ENCODE measurements at places on chromosomes 6 and 20.

GRCh38 chr20:1477896-1478490 lies 11.3 kb upstream of the NSFL1C start:
- DNase-seq = no peak

GRCh38 chr6:61809004-61809595 lies 476.9 kb downstream of the KHDRBS2 start:
- no peak for DNase-seq

DNA sequence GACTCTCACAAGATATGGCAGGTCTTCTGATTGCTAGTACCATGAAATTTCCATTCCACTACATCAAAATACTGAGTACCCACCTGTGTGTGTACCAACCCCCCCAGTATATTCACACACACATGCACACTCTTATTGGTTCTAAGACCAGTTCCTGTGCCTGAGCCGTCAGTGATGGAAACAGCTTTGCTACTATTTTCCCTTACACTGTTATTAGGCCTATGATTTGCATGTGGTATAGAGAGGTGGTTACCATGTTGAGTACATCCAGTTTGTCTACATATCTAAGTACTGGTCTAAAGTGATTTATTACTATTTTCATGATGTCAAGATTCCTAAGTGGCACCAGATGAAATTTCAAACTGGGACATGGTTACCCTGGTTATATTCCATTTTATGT lies 459.9 kb downstream of the BCKDHB start:
- DNase-seq = no peak

DNA sequence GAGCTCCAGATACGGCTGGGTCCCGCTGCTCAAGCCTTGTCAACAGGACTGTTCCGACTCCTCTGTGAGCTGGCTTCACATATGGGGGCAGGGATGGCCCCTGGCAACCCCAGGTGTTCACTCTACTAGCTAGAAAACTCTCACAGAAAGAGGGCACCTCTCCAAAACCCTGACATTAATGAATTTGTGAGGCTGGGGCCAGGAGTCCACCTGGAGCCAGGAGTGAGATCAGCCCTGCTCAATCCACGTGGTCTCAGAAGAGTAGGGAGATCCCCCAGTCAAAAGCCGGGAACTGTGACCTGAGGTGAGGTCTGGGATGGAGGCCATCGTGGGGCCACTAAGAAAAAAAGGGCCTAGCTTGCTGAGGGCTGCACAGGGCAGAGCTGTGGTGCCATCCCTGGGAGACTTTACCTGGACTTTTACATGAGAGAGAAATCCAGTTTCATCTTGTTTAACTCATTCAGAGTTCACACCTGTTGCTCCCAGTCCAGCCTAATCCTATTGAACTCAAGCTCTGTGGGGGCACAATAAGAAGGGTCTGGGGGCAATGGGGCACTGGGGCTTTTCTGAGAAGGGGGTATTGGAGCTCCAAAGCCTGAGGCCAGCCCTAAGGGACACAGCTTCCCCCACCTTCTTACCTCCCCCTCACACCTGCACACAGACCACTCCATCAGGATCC lies 144.3 kb upstream of the MLN start:
- no peak for DNase-seq

DNA sequence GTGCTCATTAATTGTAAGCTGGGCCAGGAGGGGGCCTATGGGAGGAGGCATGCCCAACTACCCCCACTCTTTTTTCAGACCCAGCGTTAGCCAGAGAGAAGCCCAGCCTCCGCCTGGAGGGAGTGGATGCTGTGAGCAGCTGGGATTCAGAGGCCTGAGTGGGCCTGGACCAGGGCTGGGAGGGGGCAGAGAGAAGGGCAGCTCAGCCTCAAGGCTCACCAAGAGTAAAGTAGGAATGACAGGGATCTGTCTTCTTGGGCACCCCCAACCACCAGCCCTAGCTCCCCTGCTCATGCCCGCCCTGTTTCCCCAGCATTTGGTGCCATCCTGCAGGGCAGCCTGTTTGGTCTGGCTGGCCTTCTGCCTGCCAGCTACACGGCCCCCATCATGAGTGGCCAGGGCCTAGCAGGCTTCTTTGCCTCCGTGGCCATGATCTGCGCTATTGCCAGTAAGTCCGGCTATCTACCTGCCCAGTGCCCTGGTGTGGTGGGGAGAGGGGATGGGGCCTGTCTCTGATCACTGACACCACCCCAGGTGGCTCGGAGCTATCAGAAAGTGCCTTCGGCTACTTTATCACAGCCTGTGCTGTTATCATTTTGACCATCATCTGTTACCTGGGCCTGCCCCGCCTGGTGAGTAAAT lies 6.8 kb downstream of the SLC29A1 start:
- DNase-seq = no peak

DNA sequence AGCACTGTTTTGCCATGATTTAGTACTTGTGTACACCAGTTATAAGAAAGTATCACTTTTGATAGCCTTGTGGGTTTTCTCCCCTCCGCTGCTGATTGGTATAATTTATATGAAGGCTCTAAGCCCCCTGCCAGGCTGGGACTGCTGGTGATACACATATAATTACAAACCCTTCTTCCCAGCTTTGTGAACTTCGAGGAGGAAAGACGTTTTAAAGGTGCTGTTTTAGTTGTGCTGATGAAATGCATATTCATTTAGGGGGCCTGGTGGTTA lies 246.2 kb downstream of the TAF4 start:
- no peak for DNase-seq

- DNase-seq = no peak
Measured at GRCh38 chr20:57341663-57342062, 9.4 kb upstream of the RAE1 start.

GRCh38 chr6:101443315-101443714 lies 49.8 kb downstream of the GRIK2 start:
- DNase-seq = no peak

DNA sequence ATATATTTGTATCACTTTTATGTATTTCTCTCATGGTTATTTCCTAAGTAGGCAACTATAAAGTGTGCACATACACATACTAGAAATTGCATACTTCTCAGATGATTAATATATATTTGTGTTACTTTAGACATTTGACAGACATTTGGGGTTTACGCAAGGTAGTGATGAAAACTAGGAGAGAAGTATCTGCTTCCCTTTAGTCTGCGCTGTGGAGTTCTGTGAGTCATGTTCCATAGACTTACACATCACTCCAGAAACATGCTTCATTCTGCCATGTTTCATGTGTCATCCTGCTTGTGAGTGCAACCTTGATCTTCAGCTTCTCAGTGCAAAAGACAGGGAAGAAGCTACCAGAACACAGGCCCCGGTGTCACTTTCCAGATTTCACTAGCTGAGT lies 200.7 kb upstream of the BMP2 start:
- peak; percentile 91 for DNase-seq

GRCh38 chr20:44518248-44518647 lies 3.6 kb downstream of the SERINC3 start:
- DNase-seq = no peak

GRCh38 chr20:59149678-59150504 lies 13.7 kb upstream of the ZNF831 start:
- DNase-seq = no peak

DNA sequence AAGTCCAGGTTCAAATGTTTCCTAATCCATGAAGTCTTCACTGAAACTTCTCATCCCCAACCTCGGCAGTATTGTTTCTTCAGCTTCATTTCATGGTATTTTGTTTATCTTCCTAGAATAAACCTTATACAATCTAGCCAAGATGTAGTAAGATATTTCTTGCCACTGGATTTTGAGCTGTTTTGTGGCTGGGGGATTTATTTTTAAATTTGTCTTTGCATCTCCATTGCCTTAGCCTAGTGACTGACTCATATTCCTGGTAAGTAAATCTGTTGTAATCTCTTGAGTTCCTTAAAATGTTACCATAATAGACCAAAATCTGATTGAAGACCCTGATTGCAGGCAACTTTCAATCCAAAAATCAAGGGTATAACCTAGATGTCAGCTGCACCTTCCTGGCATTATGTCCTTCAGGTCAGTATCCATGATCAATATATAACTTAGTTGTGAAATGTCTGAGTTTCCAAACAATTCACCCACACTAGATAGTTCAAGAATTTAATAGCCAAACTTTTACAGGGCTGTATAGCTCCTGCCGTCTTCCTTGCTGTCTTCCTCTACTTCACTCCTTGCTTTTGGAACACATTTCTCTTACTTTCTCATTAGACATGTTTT lies 4.7 kb upstream of the TRMT11 start:
- DNase-seq = no peak

DNA sequence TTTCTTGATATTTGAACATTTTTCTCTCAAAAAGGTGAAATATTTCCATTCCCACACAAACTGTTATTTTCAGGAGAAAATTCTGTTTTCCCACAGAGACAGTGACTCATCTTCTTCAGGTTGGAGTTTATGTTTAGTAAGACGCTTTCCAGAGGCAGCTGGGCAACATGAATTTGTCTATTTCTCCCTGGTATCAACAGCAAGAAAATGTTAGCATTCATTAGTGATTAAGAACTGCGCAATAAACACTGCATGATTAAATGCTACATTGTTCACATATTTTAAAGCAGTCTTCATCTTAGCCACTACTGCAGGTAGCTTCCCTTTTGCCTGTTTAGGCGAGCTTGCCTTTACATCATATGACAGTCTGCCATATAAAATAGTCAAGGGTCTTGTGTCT lies 295.7 kb downstream of the C6orf118 start:
- peak; percentile 46 for DNase-seq

GRCh38 chr6:63553208-63553607 lies 19.1 kb upstream of the LOC128125822 start:
- no peak for DNase-seq

GRCh38 chr6:157469378-157469777 lies 88.4 kb downstream of the ZDHHC14 start:
- DNase-seq = no peak

- peak; percentile 33 for DNase-seq
Measured at GRCh38 chr6:143368426-143368825, 82.1 kb downstream of the ADAT2 start.

DNA sequence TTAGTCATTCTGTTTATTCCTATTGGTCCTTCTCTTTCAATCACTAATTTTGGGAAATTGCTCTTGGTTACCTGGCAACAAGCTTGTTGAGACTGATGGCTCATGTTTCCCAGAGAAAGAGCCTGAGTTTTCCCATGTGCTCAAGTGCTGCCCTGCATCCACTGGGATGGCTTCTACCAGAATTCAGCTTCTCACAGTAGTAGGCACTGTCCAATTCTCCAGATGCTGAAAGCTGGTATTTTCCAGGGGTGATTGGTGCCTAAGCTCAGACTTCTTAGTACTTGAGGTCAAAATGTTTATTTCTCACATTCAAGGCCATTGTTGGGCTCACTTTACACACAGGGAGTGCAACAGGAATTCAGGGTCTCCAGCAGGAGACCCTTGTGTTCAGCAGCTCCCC lies 29.1 kb upstream of the SLC2A12 start:
- no peak for DNase-seq

DNA sequence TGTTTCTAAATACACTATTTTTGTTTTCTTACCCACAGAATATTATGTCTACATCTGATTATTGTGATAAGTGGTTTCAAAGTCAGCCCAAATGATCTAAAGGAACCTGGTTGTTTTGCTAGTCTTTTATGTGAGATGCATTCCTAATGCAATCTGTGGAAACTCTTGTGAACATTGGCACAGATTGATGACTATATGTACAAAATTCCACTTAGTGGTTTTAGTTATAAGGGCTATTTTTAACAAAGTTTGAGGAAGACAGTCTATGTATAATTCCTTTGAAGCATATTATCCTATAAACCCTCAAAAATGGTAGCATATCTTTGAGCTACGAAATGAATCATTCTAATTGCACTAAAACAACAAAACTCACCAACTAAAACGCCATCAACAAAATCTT lies 140.9 kb downstream of the GRIK2 start:
- DNase-seq = peak; percentile 81

DNA sequence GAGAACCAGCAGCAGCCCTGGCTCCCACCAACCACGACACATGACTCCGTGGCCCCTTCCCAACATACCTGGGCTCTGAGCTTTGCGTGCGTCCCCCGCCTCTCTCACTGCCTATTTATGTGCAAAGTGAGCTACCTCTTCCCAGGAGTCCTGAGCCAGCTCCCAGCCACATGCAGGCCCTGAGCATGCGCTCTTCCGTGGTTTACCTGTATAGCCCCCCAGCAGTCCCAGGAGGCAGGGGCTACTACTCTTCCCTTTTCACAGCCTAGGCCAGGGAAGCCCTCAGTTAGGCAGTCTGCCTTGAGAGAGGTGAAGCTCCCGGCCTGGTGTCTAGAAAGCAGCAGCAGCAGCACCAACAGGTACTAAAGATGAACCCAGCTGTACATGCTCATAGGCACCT lies 114.8 kb upstream of the CDYL start:
- no peak for DNase-seq

DNA sequence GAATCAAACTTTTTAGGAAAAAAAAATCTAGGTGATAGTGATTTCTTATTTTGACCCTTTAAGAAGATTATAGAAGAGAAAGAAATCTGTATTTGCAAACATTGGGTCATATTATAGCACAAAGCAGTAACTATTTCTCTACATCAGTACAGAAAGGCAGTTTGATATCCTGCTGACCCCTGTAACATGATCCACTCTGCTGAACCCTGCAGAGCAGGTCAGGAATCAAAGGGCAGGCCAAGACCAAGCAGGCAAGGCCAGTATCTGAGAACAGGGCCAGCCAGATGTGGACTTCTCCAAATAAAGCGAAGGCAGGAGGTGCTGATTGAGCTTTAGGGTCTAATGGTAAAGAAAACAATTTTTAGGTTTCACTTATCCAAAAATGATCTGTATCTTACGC lies 239.4 kb downstream of the PTPRK start:
- DNase-seq = no peak

DNA sequence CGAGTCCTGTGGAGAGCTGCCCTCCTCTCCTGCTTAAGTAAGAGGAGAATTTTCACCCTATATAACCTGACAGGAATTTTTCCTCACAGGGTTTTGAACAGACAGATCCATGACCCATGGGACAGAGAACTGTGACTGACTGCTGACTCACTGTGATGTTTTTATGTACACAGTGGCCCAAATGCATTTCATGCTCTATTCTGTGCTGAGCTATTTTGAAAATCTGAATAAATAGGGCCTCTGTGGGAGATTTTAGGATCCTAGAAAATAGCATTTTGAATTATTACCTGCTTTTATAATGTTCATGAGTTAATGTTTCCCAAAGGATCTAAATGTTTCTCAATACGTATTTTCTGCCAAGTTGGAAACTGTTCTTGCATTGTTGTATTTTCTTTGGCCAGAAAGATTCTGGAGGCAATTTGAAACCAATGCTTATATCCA lies 577.4 kb downstream of the HTR1B start:
- no peak for DNase-seq

GRCh38 chr6:56683882-56684281 lies 41.2 kb upstream of the DST start:
- DNase-seq = peak; percentile 90

DNA sequence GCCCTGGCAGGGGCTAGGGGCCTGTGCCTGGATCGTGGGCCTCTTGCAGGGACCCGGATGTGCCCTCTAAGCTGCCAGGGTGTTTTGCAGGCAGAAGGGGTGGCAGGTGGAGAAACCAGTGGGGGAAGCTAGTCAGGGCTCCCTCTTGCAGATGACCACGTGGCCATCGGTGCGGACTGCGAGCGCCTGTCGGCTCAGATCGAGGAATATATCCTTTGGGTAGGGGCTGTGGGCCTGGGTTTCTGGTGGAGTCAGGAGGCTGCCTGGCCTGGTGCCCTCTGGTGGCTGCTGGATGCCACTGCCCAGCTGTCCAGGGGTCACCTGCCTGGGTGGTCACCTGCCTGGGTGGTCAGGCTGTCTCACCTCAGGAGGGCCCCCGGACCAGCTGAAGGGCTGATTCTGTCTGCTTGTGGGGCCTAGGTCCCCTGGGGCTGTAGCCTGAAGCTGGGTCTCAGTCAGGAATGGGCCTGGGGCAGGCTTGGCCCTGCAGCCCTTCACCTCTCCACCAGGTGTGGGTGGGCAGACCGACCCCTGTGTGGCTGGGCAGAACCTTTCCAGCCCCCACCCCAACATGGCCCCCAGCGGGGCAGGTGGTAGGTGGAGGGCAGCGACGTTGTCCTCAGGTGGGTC lies 6.7 kb downstream of the TCEA2 start:
- DNase-seq = no peak

All from astrocyte (in vitro differentiated cells and primary cell).